ENCODE measurements at places on chromosomes 3 and 15.

GRCh38 chr15:79018960-79019359 is 71.6 kb downstream of the RASGRF1 start:
- DNase-seq: no peak

- DNase-seq: no peak
These were observed 150.4 kb upstream of the ADAMTS9 start for GRCh38 chr3:64837986-64838735.

GRCh38 chr3:195179776-195180489 is 91.0 kb downstream of the XXYLT1 start:
- DNase-seq: no peak

DNA sequence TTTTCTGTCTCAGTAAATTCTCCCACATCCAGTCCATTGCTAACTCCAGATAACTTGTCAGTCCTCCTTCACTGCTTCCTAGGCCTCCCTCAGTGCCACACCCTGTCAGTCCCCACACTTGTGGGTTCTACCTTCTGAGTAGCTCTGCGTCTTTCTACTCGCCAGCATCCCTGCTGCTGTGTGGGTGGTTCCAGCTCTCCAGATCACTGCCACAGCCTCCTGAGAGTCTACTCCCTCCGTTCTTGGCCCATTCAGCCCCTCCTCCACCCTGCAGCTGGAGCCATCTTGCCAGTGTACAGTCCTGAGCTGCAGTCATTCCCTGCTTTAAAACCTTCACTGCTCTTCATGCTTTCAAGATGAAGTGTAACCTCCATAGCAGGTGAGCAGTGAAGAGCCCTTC is 45.3 kb downstream of the MAP2K5 start:
- no peak for DNase-seq

- no peak for DNase-seq
These were observed 195.4 kb downstream of the GOLGA6L6 start for GRCh38 chr15:20346082-20346805.

- no peak for DNase-seq
These were observed 219.9 kb downstream of the NLGN1 start for GRCh38 chr3:173617490-173617889.

DNA sequence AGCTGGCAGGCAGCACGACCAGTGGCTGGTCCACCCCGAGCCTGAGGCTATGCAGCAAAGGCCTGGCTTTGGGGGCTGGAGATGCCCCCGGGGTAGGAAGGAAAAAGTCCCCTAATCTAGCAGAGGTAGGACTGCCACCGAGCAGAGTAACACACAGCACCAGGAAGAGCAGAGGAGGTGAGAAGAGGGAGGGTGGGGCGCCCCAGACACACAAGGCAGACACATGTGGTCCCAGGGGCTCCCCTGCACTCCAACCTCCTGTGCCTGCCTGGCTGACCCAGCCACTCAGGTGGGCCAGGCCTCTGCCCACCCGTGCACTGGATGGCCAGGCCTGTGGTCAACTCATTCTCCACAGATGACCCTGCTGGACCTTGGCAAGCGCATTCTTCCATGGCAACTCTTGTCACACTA is 112.4 kb downstream of the ADCY5 start:
- DNase-seq: no peak

DNA sequence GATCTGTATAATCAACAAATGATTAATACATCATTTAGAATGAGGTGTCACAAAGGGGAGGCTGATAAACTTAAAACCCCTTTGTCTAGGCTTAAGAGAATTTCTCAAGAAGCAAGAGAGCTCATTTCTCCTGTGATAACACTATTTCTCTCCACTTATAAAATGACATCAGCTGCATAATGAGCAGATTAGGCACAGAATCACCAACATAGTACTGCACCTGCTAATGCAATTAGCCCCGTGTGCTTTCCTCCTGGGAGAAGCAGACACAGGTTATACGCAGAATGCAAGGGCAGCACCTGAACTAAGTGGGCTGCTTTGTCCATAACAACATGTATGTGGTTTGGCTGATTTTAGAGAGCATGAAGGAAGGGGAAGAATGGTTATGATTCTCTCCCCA is 515.3 kb upstream of the CFAP20DC start:
- no peak for DNase-seq

GRCh38 chr3:175159202-175159601 is 300.1 kb downstream of the NAALADL2 start:
- no peak for DNase-seq

- peak; percentile 86 for DNase-seq
These were observed 293.5 kb upstream of the SUCLG2 start for GRCh38 chr3:67947808-67948508.

DNA sequence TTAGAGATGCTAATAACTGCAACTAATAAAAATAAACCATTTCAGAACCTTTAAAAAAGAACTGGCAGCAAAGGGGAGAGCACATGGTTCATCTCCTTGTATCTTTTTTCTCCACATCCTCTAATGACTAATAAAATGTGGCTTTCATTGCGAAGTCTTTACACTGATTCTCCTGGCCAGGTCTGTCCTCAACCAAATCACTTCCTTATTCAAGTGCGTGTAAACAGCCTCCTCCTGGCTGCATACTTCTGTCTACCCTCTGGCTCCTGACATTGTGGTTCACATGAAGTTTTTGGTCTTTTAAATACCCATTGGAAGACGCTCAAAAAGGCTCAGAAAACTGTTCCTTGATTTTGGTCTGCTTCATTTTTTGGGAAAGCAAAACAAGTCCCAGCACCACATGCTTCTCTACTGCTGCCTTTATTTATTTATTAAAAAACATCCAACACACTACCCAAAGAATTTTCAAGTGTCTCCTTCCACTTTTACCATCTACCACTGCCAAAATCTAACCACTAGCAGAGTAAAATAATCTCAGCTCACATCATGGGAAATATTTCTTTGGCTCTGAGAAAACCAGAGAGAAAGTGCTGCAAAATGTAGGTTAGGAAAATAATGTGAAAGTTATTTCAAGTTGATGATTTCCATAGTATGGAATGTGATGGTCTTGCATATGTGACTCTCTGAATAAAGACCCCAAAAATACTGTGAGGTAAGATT is 85.1 kb downstream of the EFL1 start:
- DNase-seq: no peak

- no peak for DNase-seq
These were observed 16.5 kb downstream of the TBC1D23 start for GRCh38 chr3:100277255-100277800.

DNA sequence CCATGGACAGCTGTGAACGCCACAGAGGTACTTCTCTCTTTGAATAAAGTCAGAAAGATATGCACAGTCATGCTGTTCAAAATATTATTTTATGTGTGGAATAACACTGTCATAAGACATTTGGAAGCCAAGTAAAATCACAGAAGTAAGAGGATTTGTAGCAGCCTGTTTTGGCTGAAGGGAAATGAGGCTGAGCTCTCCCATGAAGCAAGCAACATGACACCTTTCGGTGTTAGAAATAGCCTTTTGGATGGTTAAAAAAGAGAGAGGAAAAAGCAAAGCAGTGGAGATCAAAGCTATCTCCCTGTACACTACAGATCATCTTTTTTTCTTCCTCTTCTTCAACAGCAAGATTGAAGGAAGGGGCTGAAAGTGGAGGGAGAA is 755.3 kb downstream of the ROBO1 start:
- no peak for DNase-seq

- DNase-seq: no peak
These were observed 6.5 kb upstream of the SYNM start for GRCh38 chr15:99098426-99098825.

Data from CD8-positive, alpha-beta T cell (primary cell).